ENCODE measurements at places on chromosomes 4 and X.

DNA sequence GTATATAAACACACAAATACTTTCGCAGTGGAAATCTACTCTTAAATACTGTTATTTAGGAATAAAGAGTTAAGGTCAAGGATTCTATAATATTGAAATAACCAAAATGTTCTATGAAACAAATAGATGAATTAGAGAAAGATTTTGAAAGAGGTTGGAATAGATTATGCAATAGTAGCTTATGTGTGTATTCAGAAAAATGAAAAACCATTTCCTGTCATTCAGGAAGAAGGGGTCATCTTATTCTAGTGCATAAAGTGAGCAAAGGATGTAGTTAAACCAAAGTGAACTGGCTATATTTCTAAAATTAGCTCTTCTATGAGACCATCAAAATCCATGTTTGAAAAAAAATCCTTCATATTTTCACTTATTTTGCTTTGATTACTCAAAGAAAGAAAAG is 30.0 kb upstream of the MYOZ2 start:
- no peak for DNase-seq

GRCh38 chr4:2320746-2321145 is 58.8 kb upstream of the MXD4 start:
- no peak for DNase-seq

GRCh38 chr4:127622921-127623796 is 9.6 kb upstream of the INTU start:
- DNase-seq = no peak

GRCh38 chr4:525660-526059 is 26.6 kb downstream of the PIGG start:
- DNase-seq = no peak

Measured in foreskin melanocyte (primary cell).